ENCODE measurements at places on chromosomes 16 and 17.

DNA sequence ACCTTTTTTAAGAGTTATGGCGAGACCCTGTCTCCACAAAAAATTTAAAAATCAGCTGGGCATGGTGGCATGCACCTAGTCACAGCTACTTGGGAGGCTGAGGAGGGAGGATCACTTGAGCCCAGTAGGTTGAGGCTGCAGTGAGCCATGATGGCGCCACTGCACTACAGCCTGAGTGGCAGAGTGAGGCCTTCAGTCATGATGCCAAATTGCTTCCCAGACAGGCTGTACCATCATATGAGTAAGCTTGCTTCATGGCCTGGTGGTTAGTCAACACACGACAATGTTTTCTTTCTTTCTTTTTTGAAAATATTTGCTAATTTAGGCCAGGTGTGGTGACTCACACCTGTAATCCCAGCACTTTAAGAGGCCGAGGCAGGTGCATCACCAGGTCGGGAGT lies 12.5 kb downstream of the NTAN1 start:
- no peak for DNase-seq

GRCh38 chr17:40915199-40915661 lies 22.2 kb downstream of the KRT23 start:
- DNase-seq = peak; percentile 39

DNA sequence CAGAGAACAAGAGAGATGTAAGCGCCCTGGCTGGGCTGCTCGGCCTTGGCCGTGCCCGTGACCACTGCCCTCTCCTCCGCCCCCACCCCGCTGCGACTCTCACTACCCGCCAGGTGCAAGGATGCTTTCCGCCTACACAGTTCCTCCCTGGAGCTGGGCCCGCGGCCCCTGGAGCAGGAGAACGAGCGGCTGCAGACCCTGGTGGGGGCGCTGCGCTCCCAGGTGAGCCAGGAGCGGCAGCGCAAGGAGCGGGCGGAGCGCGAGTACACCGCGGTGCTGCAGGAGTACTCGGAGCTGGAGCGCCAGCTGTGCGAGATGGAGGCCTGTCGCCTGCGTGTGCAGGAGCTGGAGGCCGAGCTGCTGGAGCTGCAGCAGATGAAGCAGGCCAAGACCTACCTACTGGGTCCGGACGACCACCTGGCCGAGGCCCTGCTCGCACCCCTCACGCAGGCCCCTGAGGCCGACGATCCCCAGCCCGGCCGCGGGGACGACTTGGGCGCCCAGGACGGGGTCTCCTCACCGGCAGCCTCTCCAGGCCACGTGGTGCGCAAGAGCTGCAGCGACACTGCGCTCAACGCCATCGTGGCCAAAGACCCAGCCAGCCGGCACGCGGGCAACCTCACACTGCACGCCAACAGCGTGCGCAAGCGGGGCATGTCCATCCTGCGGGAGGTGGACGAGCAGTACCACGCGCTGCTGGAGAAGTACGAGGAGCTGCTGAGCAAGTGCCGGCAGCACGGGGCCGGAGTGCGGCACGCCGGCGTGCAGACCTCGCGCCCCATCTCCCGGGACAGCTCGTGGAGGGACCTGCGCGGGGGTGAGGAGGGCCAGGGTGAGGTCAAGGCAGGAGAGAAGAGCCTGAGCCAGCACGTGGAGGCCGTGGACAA lies 9.2 kb upstream of the MRPL58 start:
- DNase-seq = peak; percentile 13

DNA sequence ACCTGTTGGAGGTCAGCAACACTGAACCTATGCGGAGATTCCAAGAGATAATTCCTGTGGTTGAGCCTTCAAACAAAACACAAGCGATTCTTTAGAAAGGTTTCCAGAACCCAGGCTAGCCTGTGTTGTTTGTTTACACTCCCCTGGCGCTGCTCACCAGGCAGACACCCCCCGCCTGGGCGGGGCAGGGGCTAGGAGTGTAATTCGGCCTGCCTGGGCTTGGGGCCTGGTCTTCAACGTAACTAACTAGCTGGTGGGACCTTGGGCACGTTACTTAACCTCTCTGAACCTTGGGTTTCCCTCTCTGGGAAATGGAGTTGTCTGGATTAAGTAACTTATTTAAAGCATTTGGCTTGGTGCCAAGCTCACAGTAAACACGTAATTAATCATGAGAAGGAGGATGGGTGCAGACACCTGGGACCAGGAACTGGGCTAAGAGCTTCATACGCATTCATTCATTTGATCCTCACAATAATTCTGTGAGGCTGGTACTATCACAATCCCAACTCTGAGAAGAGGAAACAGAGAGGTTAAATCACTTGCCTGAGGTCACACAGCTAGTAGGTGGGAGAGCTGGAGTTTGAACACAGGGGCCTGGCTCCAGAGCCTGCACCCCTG lies 7.6 kb upstream of the ARHGAP27 start:
- DNase-seq = no peak

DNA sequence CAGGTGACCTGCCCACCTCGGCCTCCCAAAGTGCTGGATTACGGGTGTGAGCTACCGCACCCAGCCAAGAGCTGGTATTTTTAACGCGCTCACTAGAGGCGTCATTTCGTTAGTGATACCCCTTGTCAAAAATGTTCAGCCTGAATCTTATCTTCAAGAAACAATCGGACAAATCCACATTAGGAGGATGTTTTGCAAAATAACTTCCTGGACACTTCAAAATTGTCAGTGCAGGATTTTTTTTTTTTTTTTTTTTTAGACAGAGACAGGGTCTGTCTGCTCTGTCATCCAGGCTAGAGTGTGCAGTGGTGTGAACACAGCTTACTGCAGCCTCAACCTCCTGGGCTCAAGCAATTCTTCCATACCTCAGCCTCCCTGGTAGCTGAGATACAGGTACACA lies 63.0 kb downstream of the RMI2 start:
- no peak for DNase-seq

DNA sequence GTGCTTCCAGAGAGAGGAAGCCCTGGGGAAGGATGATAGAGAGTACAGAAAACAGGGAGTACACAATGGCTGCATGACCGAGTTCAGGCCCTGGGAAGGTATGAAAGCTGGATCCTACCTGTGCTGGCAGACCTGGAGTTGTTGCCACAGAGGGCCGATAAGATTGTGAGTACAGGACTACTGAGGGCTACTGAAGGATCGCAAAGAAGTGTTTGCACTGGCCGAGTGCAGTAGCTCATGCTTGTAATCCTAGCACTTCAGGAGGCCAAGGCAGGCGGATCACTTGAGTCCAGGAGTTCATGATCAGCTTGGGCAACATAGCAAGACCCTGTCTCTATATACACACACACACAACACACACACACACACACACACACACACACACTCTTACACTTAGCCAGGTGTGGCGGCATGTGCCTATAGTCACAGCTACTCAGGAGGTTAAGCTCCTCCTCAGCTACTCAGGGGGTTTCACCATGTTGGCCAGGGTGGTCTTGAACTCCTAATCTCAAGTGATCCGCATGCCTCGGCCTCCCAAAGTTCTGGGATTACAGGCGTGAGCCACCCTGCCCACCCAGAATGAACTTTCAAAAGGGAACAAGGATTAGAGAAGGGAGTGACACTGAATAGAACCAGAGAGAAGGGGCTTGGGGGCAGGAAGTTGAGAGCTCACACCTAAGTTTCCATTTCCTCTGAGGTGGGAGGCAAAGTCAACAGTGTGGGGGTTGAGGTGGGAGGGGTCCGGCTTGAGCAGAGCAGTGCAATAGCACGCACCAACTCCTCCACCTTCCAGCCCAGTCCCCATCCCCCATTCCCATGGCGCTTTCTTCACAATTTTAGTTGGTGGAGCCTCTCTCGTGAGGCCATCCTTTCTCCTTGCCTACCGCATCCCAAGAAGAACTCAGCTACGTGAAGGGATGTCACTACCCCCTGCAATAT lies 7.5 kb downstream of the SCIMP start:
- peak; percentile 42 for DNase-seq

- no peak for DNase-seq
Measured at GRCh38 chr16:24054741-24055491, 201.2 kb upstream of the CACNG3 start.

- DNase-seq = no peak
Measured at GRCh38 chr16:53565296-53565863, 62.4 kb upstream of the AKTIP start.

GRCh38 chr17:74619077-74619673 lies 4.4 kb downstream of the CD300E start:
- no peak for DNase-seq

DNA sequence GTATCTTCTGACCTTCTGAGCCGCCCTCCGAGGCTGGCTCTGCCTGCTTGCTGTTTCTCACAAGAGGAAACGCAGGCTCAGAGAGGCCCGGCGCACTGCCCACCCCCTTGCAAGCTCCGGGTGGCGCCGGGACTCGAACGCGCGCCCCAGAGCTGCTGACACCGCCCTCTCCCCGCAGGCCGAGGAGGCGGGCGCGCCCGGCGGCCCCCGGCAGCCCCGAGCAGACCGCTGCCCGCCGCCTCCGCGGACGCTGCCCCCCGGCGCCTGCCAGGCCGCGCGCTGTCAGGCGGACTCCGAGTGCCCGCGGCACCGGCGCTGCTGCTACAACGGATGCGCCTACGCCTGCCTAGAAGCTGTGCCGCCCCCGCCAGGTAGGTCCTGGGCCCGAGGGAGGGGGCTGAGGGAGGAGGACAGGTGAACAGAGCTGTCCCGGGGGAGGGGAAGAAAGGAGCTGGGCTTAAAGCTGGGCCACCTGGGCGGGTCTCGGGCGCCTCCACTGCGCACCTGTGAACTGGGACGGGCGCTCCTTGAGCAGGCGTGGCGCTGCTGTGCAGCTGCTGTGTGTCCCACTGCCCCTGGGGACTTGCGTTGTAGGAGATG lies 18.2 kb downstream of the WFDC1 start:
- no peak for DNase-seq

DNA sequence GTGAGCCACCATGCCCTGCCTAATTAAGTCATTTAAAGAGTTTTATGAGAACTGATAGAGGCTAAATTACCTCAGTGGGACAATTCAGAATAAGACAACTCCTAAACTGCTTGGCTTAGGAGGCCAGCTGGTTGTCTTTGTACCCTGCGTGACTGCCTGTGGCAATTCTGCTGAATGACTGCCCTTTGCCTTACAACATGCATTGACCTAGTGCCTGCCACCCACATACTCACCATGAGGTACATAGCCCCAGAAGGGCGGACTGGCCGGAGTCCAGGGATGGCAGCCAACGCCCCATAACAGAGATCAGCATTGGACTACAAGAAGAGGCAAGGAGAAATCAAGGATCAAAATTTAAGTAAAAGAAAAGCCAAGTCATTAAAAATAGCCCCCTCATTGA lies 7.3 kb downstream of the TAT start:
- no peak for DNase-seq

DNA sequence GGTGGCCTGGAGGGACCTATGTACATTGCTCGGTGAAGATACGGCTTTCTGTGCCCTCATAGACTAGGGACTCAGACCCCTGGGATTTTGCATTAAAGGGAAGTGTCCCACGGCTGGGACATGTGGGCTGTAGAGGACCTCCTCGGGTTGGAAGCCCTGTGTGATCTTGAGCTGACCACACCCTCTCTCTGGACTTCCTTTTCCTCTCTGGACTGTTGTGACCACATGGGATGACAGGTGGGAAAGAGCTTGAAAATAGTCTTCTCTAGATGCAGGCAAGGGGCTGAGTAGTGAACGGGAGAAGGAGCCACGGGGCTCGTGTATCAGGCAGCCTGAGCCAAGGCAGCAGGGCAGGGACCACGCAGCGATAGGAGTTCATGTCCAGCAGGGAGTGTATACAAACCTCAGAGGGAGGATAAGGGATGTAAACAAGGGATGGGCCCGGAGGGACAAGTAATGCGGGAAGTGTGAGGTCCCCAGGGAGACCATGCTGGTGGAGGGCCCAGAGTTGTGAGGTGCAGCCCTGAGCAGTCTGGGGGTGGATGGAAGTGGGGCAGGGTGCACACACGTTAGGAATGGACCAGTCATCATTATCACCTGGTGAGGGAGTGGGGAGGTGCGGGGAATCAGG lies 4.5 kb upstream of the SLC4A1 start:
- no peak for DNase-seq

DNA sequence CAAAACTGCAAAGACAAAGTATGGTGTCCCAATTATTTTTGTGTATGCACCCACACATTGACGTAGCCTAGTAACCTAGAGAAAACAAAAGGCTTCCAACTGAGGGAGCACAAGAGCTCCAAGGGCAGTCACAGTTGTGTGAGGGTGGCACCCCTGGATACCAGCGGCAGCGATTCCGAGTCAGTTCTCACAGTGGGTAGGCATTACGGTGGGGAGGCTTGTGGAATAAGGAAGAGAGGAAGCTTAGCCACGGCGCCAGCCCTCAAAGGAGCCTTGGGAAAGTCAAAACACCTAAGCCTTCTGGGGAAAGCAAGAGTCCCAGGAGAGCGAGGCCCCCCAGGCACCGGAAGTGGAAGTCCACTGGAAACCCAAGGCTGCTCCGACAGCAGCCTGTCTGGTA lies 31.0 kb upstream of the ADCY9 start:
- no peak for DNase-seq

GRCh38 chr16:87576171-87576570 lies 26.1 kb upstream of the JPH3 start:
- no peak for DNase-seq

GRCh38 chr17:1447052-1447451 lies 9.0 kb downstream of the CRK start:
- DNase-seq = no peak

- no peak for DNase-seq
Measured at GRCh38 chr16:73049091-73049490, 1.2 kb upstream of the ZFHX3 start.

DNA sequence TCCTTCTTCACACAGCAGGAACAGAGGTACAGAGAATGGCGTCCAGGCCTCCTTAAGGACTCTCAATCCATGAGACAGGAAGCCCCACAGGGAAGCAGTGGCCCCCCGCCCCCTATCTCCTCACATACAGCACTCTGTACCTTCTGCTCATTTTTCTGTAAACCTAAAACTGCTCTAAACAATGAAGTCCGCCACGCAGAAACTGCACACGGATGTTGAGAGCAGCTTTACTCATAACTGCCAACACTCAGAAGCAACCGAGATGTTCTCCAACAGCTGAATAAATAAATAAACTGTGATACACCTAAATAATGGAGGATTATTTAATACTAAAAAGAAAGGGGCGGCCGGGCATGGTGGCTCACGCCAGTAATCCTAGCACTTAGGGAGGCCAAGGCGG lies 9.9 kb downstream of the TBC1D16 start:
- no peak for DNase-seq

DNA sequence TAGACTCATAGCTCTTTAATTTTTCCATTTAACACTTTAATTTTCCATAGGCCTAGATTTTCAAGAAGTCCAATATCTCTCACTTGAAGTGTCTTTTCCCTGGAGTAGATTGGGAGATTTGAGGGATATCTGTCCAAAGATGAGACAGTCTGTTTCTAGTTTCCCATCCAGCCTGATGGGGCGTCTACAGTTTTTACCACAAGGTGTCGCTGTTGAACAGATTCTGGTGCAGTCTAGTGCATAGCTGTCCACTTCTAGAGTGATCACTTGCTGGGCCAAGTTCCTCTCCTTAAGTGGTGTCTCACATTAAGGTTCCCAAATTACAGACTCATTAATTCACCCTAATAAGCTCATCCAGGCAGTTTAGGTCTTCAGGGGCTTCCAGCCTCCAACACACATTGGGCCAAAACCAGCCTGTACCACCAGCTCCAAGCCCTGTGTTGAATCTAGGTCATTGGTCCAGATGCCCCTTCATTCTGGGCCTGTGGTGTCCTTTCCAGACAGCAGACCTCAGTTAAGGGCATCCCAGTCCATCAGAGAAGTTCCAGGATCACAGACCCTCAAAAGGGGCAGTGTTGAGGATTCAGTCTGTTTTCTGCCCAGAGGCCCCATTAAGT lies 9.4 kb downstream of the SNX20 start:
- DNase-seq = peak; percentile 59

- peak; percentile 67 for DNase-seq
Measured at GRCh38 chr17:42682722-42683403, 532 bp downstream of the CNTNAP1 start.
